Ureter (tissue), 1 donor: ENCODE measurements at places on chromosomes 1 and 21.

DNA sequence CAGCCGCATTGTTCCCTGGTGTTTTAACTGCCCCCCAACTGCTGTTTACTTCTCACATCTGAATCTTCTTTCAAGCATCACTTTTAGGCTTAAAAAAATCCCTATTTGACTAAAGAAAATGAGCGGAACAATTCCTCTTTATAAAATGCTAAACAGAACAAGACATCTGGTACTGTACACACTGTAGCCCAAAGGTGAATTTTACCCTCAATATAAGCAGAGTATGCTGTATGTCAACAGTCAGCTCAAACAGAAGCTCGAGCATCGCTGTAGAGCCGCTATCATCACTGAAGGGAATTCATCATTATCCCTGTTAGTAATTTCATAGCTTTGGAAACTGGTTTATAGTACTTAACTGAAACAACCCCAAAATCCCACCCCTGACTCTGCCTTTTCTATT, 85.3 kb downstream of the LRRC8D start:
- no peak for DNase-seq

- no peak for DNase-seq
Measured at GRCh38 chr1:18574754-18575153, 55.9 kb upstream of the PAX7 start.

DNA sequence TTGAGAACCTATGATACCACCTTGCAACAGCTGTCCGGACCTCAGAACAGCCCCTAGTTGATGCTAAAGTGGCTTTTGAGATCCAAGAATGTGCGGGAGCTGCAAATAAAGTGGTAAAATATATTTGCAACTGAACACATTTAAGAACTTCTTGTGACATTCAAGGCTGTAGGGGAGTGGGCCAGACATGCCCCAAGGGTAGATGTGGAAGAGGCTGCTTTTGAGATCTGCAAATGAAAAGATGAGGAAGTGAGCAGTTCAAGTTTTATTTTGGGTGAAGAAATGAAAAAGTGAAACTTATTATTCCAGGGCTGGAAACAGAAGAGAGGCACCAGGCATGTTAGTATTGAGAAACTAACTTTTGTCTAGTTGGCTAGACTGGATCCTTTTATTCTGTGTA, 359.5 kb upstream of the PLXNA2 start:
- no peak for DNase-seq

GRCh38 chr21:35652872-35653271, 407.5 kb downstream of the SETD4 start:
- DNase-seq: no peak

GRCh38 chr1:94275083-94275482, 37.7 kb upstream of the ARHGAP29 start:
- no peak for DNase-seq

- peak; percentile 10 for DNase-seq
Measured at GRCh38 chr21:45811136-45811535, 167.6 kb downstream of the PCBP3 start.

- no peak for DNase-seq
Measured at GRCh38 chr1:215545096-215545495, 22.0 kb upstream of the KCTD3 start.

DNA sequence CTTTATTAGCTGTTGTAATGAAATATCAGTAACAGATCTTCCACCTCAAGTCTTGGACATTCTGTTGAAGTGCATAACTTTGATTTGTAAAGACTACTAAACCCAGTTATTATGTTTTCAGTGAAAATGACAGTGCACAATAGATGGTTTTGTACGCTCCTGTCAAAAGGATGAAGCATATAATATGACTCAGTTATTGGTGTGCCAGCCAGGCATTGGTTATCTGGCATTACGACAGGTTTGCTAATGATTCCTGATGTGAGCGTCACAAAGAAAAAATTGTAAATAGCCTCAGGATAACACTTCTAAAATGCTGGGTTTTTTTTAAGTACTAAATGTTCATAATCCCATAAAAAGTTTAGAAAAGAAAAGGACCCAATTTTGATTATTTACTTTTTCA, 147.9 kb downstream of the MAGI3 start:
- no peak for DNase-seq

GRCh38 chr1:154467434-154468102, 34.5 kb upstream of the TDRD10 start:
- no peak for DNase-seq

DNA sequence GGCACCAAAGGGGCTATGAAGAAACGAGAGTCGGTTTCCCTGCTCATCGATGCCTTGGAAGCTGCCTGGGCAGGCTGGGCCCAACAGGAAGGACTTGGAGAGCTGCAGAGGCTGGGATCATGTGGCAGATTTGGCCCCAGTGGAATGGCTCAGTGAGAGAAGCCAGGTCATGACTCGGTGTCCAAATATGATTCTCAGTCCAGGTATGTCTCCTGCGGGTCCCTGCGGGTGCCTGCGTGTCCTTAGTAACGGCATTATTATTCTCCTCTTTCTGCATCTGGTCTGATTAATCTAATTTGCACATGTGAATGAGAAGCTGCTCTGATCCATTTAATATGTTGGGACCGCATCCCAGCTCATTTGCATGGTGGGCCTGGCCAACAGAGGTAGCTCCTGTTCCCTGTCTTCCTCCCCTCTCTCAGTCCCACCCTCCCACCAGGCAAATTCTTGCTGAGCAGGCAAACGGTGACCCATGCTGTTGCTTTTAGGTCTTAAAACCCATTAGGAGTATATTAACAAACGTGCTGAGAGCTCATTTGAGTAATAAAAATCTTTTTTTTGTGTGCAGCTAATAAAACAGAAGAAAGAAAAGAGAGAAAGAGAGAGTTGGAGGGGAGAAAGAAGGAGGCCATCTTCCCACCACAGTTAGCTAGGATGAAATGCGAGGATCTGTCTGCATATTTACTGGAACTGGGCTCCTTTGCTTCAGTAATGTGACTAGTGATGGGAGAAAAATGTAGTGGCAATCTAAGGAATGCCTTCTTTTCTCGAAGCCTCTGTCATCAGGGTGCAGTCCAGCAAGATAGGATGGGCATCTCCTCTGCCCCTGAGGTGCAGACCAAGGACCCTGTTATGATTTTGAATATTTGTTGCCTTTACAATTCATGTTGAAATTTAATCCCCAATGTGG, 133.5 kb downstream of the HMGB4 start:
- no peak for DNase-seq

DNA sequence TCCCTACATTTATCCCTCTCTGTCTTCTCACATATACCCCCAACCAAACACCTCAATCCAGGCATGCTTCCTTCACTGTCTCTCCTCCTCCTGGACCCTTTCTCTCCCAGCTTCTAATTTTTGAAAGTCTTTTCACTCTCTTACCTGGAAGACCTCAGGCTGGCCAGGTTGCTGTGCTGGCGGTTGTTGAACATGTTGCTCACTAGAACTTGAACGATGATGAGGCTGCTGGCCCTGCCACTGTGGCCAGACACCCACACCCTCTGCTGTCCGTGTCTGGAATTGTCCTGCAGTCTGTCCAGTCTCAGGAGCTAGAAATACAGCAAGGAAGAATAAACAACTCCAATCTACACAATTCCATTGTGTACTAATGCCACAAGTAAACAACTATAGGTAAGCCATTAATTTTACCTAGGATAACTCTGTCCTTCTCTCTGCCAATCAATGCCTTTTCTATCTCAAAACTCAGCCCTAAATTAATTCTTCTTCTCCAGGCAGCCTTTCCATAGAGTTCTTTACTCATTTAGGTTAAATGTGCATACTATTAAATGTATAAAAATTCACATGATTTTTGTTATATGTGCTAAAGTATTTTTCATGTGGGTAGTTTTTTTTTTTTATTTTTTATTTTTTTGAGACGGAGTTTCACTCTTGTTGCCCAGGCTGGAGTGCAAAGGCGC, 5.1 kb upstream of the CTSK start:
- peak; percentile 75 for DNase-seq

GRCh38 chr1:155185783-155186066, 12.1 kb downstream of the TRIM46 start:
- DNase-seq: no peak

DNA sequence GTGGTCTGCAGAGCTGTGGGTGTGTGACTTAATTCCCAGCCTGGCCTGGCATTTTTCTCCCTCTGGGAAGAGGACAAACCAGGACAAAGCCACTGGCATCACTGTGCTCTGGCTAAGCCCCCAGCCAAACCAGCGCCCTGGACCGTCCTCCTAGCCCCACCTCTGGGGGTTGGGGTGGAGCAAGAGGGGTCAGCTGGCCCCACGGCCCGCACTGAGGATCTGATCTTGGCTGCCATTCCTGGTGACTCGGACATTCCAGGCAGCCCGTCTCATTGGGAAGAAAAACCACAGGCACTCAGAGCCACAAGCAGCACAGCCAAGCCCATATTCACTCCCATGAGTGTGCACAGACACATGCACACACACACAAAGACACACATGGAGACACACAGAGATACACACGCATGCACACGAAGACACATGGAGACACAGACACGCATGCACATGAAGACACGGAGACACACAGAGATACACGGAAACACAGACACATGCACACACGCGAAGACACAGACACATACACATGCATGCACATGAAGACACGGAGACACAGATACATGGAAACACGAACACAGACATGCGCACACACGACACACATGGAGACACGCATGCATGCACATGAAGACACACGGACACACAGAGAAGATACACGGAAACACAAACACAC, 2.3 kb upstream of the MXRA8 start:
- DNase-seq: peak; percentile 75

DNA sequence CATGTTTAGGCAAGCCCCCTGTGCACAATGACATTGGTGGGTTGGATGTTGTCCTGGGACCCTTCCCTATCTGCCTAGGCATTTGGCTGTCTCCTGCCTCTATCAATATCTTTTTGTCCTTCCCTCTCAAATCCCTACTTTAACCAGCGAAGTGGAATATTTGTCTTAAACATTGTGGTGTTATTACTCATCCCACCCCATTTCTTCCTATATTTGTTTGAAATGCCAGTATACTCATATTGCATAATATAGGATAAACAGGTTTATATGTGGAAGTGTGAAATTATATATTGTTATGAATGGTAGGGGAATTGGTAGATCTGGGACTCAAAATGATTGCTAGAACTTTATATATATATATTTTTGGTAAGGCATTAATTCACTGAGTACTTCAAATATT, 80.0 kb downstream of the ADGRL2 start:
- no peak for DNase-seq

DNA sequence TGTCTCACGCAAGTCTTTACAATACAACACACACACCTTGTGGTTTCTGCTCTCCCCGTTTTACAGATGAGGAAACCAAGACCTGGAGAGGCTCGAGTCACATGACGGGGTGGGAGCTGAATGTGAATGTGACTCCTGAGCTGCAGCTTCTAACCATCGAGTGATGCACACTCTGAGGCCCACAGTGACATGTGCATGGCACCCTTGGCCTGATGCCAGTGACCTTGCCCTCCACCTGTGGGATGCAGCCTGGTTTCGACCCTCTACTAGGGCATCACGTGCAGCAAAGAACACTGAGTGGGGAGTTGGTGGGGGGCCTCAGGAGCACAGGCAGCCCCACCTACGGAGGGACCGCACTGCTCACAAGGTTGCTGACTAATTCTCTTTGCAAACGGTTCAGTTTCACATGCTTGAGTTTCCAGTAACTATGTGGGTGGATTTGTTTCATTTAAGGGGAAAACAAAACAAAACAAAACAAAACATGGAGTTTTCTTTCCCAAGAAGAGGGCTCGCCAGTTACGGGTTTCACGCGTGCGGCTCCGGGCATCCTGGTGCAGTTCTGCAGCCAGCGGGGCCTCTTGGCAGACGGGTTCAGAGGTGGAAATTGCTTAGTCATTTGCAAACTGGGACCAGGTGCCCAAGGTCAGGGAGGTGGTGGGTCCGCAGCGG, 22.9 kb downstream of the SPSB1 start:
- no peak for DNase-seq

DNA sequence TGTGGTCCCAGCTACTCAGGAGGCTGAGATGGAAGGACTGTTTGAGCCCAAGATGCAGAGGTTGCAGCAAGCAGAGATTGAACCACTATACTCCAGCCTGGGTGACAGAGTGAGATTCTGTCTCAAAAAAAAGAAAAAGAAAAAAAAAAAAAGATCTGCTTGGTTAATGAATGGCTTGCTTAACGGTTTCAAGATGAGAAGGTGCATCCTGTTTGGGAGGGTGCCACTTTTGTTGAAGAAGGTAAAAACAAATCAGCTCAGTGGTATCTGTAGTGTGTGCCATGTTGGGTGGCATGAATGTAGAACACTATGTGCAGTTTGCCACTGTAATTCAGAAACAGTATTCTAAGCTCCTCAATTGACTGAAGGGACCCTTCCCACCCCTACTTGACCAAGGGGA, 94.9 kb upstream of the ETV3 start:
- no peak for DNase-seq

DNA sequence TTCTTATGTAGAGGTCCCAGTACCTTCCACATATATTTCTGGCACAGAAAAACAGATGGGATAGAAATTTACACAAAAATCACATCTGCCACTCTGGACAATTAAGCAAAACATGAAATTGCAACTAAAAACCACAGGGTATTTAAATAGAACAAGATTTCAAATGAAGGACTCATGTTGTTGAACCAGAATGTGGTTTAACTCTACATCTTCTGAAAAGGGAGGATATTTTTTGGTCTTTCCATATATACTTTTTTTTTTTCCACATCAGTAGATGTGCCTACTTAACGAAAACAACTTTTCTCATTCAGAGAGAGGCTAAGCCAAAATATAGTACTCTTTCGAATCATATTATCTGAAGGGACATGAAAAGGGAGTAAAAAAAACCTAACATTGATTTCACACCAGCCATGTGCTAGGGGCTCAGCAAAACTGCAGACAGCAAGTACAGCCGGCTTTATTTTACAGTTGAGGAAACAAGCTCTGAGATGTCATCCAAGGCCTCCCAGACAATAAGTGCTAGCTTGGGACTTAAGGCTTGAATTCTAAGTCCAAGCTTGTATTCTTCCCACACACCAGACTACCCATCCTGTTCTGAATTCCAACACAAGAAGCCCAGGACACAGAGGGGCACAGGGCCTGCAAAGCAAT, 208.9 kb downstream of the PBX1 start:
- DNase-seq: no peak

DNA sequence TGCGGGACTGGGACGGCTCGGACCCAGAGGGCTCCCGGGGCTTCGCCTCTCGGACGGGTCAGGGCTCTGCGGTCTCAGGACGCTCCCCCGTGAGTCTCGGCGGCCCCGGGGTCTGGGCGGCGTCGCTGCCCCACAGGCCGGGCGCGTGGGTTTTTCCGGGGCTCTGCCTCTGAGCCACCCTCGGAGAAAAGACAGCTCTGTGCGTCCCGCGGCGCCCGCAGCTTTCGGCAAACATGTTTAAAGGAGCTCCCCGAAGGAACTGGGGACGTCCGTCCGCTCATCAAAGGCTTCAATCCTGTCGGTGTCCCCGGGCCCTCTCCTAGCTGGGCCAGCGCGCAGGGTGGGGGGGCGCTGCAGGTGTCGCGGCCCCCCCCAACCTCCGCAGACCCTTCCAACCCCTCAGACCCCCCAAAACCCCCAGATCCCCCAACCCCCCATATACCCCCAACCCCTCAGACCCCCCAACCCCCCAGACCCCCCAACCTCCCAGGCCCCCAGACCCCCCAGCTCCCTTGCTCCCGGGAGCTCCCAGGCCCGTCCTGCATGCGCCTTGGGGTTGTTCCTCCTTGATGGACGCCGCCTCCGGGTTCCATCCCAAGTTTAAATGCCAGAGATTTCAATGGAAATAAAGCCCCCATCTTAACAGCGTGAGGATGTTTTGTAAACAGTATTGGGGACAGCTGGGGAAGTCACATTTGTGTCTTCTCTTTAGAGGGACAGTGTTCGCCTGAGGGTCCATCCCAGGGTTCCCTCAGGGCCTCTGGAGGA, 996 bp upstream of the C1orf159 start:
- no peak for DNase-seq
